ENCODE measurements at places on chromosomes 6 and 20.

DNA sequence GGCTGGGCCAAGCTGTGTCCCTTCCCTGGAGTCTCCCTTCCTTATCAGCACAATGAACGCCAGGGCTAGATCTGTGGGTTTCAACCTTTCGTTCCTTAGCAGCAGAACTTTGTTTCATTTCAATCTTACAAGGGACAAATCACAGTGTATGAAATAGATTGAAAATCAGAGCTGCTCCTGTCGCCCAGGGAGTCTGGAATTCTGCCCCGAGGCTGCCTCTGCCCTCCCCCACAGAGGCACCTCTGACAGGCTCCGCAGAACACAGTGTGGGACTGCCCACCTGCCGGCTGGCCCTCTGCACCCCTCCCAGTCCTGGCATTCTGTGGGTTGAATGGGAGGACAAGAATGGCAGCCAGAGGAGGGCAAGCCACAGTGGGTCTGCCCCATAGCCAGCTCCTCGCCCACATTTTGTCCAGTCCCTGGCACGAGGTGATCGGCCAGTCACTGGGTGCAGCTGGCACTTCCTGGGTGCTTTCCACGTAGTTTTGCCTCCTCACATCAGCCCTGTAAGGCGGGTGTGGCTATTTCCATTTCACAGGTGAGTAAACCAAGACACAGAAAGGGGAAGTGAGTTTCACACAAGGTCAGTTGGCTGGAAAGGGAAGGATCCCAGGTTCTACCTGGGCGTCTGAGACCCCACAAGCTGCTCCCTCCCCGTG is 26.1 kb downstream of the MANBAL start:
- DNase-seq, result no peak

DNA sequence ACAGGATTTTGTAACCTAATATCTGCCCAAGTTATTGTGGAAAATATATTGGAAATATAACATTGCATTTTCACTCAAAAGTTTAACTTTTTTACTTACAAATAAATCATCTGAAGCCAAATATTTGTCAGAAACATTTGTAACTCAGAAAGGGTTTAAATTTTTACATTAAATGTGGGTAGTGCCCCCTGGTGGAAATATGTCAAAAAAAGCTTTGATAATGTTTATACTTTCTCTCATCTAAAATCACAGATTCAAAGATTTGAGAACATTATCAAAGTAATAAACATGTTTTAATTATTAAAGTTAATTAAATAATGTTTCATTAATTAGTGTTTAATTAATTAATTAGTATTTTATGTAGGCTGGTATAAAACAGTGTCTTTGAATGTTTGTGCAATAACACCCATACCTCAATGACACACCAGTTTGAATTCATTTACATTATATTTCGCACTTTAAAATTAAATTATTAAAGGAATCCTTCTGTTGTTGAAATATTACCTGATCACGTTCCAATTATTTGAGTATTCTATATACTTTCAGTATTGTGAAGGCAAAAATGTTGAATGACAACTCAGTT is 320.1 kb upstream of the FKBP1C start:
- DNase-seq, result peak; percentile 14

DNA sequence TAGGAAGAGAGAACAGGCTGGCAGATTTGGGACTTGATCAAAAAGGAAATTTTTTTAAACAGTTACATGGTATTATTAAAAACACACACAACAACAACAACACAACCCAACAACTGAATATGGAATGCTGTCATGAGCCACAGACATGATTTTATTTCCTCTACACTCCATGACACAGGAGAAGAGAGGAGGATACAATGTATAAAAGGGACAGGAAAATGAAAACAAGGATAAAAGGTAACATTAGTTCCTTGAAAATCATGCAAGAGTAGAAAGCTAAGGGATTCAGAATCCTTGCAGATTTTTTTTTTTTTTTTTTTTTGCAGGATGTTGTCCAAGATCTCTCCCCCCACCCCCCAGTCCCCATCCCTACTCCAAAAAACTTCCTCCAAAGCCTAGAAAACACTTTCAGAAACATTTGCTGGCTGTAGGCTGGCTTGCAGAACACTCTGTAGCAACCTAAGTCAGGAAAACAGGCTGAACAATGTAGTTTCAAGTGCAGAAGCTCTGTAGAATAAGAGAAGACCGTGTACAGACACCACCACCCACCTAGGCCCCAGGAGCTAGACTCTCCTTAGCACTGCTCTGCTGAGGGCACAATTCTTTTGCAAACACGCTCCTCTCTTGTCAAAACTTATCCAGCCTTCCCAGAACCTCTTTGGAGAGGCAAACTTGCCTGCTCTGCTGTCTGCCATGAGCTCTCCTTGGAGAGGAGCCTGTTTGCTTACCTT is 845 bp downstream of the ZMYND8 start:
- DNase-seq, result no peak

GRCh38 chr6:17062871-17063440 is 38.9 kb upstream of the STMND1 start:
- DNase-seq, result no peak

DNA sequence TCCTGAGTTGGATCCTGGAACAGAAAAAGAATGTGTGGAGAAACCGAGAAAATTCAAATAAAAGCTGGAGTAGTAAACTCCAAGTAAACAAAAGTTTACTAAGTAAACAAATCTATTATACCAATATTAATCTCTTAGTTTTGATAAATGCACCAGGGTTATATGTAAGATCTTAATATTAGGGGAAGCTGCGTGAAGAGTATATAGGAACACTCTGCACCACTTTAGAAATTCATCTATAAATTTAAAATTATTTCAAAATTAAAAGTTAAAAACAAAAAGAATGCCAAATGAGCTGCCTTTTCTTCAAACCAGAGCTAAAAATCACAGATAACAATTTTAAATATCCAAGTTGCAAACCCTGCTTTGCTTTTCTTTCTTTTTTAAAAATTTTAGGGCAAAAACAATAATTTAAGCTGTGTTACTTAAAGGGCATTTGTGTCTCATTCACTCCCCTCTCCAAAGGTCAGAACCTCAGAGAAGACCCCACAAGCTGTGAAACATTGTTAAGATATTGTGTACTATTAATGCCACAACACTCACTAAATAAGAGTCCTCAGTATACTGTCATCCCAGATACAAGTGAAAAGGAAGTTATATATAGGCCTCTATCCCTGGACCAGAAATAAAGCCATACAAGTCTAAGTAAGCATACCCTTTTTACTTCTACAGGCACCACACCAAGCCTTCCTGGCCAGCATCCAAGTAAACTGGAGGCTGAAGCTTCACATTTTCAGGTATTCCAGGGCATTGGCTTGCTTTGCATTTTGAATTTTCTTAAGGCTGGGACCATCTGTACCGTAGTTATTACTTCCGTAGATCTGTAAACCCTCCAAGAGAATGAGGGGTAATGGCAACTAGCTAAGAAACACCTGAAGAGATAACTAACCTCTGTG is 7.0 kb downstream of the DNAAF9 start:
- no peak for DNase-seq

DNA sequence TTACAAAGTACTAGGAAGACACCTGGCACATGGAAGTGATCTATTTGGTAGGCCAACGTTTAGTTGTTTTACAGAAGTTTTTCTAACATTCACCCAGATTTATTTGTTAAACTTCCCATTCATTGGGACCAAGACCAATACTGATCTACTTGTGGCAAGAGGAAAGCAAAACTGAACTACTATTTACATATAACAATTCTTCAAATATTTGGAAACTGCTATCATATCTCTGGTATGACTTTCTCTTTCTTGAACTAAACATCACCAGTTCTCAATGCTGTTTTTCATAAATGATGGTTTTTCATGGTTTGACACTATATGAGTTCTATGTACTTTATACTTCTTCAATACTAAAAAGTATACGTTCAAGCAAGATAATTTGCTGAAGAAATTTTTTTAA is 189.2 kb downstream of the ASCC3 start:
- no peak for DNase-seq

All from SHP77 (cell line).